Frontal cortex (tissue), 4 donors: ENCODE measurements at places on chromosomes 4 and X. TPM values are rescaled to one million over a fixed set of nuclear protein-coding genes. Genes with fewer than 3 reads are reported as not detected.
A peak's percentile ranks its signal among the peaks of the same experiment; 100 is the strongest.

DNA sequence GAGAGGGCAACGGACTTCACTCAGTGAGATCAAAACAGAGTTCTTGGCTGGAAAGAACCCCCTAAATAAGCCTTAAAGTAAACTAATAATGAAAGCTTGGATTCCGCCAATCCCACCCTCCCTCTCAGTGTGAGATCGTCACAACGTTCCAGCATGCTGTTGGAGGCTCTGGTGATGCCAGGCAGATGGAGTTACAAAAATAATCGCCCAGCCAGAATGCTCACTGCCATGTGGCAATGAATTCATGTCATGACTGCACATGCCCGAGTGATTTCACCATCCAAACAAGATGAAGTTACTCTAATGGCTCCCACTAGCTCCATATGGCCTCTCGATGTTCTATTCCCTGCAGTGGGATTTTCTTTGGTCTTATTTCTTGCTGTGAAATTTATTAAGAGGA, 248.0 kb downstream of the SPATA18 start:
- no peak for DNase-seq

- DNase-seq: no peak
These were observed 10.9 kb upstream of the HTRA3 start for GRCh38 chr4:8258552-8259212.

GRCh38 chr4:12658146-12658545, 826.0 kb downstream of the RAB28 start:
- DNase-seq: no peak

DNA sequence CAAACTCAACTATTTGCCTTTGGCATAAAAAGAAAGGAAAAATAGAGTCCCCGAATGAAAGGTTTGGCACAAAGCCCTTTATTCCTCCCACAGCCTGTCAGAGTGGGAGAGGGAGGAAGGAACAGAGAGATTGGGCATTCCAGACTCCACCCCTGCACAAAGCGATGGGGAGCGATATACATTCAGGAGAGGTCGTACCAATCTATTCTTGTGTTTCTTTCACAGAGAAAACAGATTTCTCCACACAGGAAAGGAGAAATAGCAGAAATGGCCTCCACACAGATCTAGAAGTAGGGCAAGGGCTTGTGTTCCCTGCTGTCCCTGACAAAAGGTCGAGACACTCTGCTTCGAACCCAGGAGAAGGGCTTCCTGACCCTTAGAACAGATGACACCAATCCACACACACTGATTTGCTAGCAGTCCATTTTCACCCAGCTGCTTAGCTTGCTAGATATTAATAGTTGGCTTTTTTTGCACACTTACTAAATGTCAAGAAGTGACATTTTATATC, 197.4 kb downstream of the MAML3 start:
- DNase-seq: peak; percentile 22

DNA sequence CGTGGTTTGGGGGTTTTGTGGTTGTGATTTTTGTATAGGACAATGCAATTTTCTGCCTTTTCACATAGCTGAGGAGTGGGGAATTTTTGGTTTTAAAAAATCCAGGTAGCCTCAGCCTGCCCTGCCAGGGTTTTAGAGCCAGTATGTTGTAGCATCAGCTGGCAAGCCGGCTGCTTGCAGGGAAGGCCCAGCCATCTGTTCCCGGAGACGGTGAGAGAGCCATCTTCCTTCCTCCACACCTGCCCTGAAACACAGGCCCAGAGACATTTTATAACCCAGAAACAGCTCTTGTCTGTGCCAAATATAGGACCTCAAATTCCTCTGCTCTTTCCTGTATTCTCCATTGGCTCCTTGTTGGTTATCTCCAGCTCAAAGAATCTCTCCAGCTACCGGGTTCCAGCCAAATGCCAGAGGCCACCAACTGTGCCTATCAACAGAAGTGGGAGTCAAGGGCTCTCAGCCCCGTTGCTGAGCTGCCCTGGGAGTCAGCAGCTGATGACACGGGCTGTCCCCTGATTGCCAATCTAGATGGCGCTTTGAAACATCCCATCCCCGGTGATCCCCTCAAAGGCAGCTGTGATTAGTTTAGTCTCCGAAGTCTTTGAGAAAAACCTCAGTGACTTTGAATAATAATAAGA, 595.2 kb downstream of the MID1IP1 start:
- DNase-seq: no peak

DNA sequence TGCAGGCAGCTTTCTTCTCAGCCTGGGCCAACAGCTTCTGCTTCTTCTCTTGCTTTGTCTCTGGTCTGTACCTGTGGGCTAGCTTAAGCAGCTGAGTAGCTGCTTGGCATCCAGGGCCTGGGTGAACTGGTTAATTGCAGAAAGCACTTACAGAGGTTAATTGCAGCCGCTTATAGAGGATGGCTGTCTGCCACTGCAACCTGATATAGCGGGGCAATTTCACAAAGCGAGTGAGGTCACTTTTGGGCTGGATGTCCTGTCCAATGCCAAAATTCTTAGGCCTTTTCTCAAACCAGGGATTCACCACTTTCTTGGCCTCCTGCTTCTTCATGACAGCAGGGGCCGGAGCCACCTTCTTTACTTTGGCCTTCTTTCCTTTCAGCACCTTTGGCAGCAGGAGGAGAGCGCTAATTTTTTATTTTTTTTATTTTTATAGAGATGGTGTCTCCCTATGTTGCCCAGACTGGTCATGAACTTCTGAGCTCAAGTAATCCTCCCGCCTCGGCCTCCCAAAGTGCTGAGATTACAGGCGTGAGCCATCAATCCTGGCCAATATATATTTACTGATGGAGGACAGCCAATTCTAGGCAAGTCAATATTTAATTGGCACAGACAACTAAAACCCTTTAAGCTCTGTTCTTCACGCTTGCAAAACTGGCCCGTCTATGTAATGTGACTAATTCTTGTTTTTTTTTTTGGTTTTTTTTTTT, 61.0 kb downstream of the ENOPH1 start:
- DNase-seq: no peak

DNA sequence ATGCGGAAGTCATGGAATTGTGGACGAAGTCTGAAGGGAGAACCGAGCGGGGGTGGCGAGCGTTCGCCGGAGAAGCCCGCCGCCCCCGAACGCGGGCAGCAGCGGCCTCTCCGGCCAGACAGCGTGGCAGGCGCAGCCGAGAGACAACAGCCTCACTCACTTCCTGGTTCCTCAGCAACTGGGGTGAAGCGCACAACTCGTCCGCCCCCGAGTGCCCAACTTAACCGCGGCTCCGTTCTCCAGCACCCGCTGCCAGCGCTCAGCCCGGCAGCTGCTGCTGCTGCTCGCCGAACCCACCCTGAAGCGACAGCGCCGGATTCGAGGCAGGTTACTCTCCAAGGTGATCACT, 68.0 kb downstream of the NOCT start:
- DNase-seq: peak; percentile 73

DNA sequence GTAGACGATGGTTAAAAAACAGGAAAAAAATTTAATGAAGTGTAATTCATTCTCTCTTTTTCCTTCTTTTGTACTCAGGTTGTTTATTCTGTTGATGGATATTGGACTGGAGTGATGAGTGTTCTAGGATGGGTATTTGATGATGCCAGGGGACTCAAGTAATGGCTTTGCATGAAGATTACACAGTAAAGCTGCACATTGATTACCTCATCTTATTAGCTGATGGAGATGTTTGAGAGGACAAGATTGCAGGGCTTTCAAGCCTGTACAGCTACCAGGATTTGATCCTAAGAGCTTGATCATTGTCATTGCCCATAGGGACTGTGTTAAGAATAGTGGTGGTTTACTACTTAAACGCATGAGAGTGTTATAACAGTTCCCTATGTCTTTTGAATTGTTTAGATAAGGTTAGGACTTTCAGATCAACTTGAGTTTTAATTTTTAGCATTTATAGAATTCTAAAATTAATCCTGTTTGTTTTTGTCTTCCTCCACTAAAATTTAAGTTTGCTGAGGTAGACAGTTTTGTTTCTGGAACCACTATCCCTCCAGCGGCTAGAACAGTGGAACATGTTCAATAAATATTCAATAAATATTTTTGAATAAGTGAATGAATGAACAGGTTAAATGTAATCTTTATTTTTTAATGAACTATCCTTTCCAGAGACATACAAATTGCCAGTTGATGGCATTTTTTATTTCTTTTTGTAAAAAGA, 58.2 kb downstream of the GAB1 start:
- no peak for DNase-seq

GRCh38 chrX:134631426-134632346, 26.6 kb downstream of the PLAC1 start:
- no peak for DNase-seq

DNA sequence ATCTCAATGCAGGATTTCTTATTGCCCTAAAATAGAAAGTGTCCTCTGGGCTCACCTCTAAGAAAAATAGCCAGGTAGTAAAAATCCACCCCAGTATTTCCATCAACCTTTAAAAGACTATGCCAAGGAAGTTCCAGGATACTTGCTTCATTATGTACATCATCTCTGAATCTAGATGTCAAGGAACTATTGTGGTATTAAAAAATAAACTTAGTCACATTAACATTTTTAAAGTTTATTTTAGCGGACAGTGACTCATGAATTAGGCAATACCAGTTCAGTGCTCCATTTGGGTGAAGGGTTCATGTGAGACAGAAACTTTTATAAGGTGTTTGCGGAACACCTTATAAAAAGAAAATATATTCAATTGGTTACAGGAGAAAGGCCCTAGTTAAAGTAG, 209.2 kb downstream of the ADAM29 start:
- no peak for DNase-seq

DNA sequence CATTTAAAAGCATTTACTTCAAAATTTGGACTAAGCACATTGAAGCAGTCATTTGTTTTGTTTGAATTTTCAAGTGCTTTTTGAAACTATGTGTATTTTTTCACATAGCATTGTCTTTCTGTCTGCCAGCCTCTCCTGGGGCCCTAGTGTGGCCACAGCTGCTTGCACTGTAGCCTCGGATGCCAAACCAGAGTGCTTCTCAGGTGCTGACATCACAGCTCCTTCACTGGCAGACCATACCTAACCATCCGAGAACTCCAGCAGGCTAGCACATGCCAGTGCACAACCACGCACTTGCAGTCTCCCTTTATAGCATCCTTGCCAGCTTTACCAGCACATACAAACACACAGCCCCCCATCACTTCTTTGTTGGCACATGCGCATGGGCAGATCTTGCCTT, 1019.7 kb downstream of the STPG2 start:
- DNase-seq: no peak

DNA sequence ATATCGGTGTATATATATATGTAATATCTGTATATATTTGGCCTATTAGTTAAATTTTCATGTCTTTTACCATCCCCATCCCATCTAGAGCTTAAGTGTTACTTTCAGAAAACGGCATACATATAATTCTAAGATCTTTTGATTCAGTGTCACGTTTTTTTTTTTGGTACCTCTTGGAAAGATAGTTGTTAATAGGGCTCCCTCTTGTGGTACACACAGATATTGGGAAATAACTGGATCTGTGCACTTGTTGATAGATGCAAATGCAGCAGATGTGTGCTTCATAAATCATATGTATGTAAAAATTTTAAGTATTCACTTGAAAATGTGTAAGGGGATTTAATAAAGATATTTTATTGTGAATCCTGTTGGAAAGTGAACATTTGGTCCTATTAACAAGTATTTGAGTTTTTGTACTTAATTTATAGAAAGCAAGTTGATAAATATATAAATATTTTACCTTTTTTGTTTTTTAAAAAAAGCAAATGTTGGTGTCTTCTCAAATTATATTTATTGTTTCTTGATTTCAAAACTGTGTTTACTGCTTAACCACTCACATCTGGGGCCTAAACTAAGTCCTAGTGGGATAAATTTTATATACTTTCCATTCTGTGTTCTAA, 74.7 kb downstream of the PAQR3 start:
- peak; percentile 14 for DNase-seq

Gene GIMD1
- total RNA-seq: not detected

Gene CYTL1
- 0.82 TPM for total RNA-seq

Gene SASH3
- total RNA-seq: 0.82 TPM

Gene REPS2
- total RNA-seq: 31.4 TPM
